ENCODE measurements at places on chromosomes 6 and 20.
A peak's percentile ranks its signal among the peaks of the same experiment; 100 is the strongest.

DNA sequence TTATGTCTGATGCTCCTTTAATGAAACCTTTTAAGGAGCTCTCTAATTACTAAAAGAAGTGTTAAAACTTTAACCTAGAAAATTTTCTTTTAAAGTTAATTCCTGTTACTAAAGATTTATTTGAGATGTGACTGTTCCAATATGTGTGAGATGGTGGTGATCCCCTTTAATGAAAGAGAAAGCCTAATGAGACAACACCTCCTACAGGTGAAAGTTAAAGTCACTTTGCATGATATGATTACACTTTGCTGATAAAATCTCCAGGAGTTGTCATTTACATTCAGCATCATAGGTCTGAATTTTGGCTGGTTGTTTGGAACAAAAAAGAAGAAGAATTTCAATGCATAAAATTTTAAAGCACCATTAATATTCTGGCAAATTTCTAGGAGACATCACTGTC, 307.4 kb downstream of the TRDN start:
- DNase-seq, result no peak

DNA sequence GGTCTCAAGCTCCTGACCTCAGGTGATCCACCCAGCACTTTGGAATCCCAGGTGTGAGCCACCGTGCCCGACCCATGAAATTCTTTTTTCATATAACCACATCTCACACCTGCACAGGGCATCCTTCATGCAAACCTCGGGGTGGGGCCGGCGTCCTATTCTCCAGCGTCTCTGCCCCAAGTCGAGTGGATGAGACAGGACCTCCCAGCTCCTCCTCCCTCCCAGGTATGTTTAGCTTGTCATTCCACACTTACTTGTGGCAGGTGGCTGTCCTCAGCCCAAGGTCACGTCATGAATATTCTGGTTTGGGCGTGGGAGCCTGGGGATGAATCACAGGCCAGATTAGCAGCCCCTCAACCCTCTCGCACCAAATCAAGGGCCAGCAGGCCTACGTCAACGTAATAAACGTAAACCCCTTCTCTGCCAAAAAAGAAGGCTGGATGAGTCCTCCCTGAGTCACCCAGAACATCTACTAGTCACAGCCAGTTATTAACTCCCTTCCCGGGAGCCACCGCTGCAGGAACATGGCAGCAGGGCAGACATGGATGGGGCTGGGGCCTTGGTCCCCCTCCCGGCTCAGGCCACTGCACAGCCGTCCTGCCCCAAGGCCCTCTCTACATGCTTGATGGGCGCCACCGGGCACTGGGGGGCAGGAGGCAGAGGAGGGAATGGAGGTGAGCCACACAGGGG, 91.7 kb downstream of the YTHDF1 start:
- DNase-seq, result no peak

DNA sequence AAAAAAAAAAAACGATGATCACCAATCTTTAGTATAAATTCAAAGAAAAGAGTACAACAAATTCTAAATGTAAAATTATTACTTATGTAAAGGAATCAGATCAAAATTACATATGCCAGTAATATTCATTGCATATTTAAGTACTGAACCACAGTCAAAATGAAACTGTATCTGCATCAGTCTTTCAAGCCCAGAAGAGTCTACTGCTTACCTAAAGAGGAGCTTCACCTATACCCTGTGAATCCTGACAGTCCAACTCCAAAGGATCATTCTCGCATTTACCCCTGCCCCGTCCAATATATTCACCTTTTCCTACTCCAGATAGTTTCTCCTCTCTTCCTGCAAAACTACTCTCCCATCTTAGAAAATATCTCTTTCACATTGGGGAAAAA, 9.2 kb downstream of the ATG5 start:
- DNase-seq, result no peak

GRCh38 chr6:7111095-7111690, 3.4 kb downstream of the RREB1 start:
- DNase-seq, result no peak

GRCh38 chr6:37515712-37516075, 16.0 kb upstream of the CCDC167 start:
- no peak for DNase-seq

DNA sequence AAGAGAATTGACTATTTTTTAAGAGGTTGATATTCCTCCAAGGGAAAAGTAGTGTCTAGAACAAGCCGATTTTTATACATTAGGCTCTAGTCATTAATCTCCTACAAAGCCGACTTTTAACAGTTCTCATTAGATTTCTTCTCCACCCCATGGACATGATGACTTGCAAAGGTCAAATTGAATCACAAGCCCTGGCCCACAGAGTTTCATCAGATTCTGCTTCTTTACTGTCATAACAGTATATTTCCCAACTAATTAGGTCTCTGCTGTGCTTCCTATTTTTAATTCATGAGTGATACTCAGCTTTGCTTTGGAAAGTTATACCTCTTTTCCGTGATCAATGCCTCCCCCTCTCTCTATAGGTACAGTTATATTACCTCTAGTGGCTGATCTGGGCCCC, 90.6 kb upstream of the ADGRB3 start:
- DNase-seq, result no peak

DNA sequence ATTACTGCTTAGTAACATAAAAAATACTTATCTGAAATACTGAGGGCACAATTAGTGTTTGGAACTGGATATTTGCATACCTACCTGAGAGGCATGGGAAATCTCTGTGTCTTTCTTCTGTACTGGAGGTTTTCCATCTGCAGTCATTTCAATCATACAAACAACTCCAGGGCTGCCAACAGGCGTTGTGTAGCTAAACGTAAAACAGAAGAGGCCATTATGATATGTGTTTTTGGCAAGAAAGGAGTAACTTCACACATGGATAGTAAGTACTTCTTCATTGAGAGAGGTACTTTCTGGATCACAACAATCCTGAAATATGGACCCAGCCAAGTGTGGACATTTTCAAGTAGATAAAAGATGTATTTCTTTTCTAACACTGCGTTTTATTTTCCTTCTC, 363.4 kb downstream of the PHF3 start:
- no peak for DNase-seq

DNA sequence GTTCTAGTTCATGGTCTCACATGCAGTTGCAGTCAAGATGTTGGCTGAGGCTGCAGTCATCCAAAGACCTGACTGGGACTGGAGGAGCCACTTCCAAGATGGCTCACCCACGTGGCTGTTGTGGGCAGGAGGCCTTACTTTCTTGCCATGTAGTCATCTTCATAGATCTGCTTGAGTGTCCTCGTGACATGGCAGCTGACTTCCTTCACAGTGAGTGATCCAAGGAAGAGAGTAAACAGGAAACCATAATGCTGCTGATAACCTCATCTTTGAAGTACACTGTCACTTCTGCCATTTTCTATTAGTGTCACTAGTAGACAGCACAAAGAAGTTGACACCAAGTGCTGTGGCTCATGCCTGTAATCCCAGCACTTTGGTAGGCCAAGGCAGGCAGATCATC, 40.1 kb upstream of the AKIRIN2 start:
- DNase-seq, result peak; percentile 67

DNA sequence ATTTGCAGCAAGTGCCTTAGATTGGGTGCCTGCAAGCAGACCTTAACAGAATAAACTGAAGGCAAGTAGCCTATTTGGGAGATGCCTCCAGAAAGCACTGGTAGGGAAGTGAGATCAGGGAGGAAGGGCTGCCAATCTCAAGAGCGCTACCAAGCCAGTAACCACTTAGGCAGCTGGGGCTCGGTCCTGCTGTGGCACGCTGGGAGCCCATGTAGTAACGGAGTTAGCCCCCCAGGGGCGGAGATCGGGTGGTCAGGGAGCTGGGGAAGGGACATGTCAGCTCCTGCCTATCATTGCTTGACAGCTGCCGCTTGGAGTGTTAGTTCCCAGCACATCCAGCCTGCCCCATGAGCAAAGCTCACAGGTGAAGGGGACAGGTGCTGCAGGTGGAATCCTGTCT, 127.0 kb downstream of the CEBPB start:
- DNase-seq, result no peak

DNA sequence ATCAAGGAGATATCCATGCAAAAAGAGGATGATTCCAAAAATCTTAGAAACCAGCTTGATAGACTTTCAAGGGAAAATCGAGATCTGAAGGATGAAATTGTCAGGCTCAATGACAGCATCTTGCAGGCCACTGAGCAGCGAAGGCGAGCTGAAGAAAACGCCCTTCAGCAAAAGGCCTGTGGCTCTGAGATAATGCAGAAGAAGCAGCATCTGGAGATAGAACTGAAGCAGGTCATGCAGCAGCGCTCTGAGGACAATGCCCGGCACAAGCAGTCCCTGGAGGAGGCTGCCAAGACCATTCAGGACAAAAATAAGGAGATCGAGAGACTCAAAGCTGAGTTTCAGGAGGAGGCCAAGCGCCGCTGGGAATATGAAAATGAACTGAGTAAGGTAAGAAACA, 10.1 kb upstream of the SNRNP48 start:
- DNase-seq, result no peak

GRCh38 chr6:39217177-39217864, 12.0 kb downstream of the KCNK5 start:
- DNase-seq, result no peak

- no peak for DNase-seq
Observed at GRCh38 chr20:15654208-15654649, 919.0 kb downstream of the KIF16B start.

GRCh38 chr6:98581705-98582104, 252.7 kb upstream of the POU3F2 start:
- no peak for DNase-seq

DNA sequence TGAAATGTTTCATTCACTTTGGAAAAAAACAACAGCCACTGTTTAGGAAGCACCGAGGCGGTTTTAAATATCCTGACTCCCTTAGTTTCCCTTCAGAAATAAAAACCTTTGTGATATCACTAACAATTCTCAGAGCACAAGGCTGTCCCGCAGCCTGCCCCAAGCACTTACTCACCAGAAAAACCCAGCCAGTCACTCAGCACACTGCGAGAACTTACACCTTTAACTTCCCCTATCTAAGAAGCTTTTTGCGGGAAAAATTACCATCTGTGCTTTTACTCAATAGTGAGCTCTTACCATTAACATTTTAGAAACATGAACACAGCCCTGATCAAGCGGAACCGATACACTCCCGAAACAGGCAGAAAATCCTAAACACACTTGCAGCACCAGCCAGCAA, 9.3 kb downstream of the ZBTB46 start:
- no peak for DNase-seq

GRCh38 chr6:75386050-75386770, 101.6 kb upstream of the TMEM30A start:
- DNase-seq, result no peak

GRCh38 chr6:114364301-114364700, 21.5 kb upstream of the HS3ST5 start:
- no peak for DNase-seq

- no peak for DNase-seq
Observed at GRCh38 chr20:5734602-5735001, 15.6 kb upstream of the SHLD1 start.

DNA sequence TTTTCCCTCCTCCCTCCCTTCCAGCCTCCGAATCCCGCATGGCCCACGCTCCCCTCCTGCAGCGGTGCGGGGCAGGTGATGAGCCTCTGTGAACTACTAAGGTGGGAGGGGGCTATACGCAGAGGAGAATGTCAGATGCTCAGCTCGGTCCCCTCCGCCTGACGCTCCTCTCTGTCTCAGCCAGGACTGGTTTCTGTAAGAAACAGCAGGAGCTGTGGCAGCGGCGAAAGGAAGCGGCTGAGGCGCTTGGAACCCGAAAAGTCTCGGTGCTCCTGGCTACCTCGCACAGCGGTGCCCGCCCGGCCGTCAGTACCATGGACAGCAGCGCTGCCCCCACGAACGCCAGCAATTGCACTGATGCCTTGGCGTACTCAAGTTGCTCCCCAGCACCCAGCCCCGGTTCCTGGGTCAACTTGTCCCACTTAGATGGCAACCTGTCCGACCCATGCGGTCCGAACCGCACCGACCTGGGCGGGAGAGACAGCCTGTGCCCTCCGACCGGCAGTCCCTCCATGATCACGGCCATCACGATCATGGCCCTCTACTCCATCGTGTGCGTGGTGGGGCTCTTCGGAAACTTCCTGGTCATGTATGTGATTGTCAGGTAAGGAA, at the start of gene OPRM1:
Gene OPRM1 (plus strand): TSS at position 10 of the 612 bp plus-strand sequence. CDS start 305 bp downstream, at position 315.
- no peak for DNase-seq

- no peak for DNase-seq
Observed at GRCh38 chr20:46731770-46732169, 22.3 kb downstream of the SLC2A10 start.

DNA sequence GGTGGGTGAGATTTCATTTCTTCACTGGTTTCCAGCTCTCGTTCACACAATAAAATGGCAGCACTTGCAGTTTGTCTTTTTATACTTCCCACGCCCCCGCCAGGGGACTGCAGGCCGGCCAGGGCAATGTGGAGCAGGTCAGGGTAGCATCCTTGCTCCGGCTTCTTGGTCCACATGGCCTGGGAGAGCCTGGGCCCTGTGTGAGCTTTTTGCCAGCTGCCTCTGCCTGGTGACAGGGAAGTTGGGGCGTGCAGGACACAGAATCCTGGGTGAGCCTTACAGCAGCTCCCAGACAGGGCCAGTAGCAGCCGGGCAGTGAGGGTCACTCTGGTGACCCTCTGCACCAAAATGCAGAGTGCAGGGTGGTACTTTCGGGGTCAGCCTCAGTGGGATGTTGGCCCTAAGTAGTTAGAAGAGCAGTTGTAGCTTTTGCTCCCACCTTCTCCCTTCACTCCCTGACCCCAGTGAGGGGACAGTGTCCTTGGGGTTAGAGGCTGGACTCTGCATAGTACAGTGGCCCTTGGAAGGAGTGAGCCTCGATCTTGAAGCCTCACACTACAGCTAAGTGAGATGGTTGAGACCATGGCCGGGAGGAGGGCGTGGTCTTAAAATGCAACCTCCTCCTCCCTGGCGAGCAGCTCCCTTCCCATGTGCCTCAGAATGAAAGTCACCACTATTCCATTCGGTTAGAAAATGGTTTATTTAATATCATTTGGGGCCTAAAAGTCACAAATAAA, 23.8 kb downstream of the PYGB start:
- no peak for DNase-seq

GRCh38 chr6:54729716-54730115, 116.9 kb upstream of the FAM83B start:
- DNase-seq, result no peak

- DNase-seq, result no peak
Observed at GRCh38 chr20:42134265-42135098, 516.3 kb upstream of the CHD6 start.

GRCh38 chr6:30829639-30830255, 54.6 kb upstream of the DDR1 start:
- DNase-seq, result no peak

GRCh38 chr6:16949716-16950115, 152.1 kb upstream of the STMND1 start:
- DNase-seq, result no peak
